ENCODE measurements at places on chromosomes 16 and 17.

DNA sequence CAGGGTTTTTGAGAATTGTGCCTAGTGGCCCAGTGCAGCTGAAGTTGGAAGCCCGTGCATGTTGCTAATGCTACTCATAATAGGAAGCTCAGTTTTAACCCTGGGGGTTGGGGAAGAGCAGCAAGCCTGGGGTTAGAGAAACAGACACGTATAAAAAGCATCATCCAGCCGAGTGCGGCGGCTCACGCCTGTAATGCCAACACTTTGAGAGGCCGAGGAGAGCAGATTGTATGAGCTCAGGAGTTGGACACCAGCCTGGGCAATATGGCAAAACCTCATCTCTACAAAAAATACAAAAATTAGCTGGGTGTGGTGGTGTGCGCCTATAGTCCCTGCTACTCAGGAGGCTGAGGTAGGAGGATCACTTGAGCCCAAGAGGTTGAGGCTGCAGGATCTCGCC, 2.3 kb upstream of the CLUH start:
- DNase-seq = no peak

GRCh38 chr17:35793257-35793656, 2.2 kb downstream of the MMP28 start:
- DNase-seq = no peak

DNA sequence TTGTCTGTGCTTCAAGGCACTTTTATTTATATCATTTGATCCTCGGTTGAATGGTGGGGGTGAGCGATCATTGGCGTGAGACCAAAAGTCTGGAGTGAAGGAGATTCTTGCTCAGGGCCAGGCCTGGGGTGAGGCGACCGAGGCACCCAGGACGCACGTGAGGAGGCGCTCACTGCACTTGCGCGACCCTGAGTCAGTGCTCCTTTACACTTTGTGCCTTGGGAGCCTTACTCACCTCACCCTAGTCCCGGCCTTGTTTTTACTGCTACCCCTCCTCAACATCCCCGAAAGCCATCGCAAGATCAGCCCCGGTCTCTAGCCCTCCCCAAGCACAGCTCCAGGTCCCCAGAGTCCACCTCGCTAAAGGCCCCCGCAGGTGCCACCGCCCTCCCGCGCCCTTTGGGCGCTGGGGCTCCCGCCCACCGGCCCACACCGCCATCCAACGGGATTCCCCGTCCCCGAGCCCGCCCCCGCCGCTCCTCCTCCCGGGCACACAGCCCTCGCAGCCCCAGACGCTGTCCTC, 496 bp downstream of the EZH1 start:
- peak; percentile 87 for DNase-seq

GRCh38 chr17:17560975-17561374, 30.5 kb downstream of the PEMT start:
- DNase-seq = no peak

DNA sequence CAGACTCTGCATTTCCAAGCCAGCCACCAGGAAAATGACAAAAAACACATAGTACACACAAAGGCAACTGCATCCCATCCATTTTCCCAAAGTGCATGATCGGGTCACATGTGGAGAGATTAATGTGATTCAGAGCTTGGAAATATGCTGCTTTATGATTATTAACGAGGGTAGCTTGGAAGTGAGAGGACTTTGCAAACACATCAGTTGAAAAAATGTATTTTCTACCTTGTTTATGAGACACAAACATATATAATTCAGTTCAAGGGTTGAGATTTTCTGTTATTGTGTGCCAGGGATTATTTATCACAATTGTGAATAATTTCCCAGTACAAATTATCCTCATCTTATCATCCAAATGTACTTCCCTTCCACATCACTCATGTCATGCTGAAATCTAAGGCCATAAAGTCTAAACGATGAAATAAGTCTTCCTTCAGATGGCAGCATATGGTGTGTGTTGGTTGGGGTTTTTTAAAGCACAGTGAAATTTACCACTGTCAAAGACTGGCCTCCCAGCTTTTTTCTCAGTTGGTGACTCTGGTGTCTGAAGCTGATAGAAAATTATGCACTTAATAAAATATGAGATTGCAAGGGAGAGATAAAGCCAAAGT, 104.7 kb upstream of the ADAMTS18 start:
- DNase-seq = no peak

DNA sequence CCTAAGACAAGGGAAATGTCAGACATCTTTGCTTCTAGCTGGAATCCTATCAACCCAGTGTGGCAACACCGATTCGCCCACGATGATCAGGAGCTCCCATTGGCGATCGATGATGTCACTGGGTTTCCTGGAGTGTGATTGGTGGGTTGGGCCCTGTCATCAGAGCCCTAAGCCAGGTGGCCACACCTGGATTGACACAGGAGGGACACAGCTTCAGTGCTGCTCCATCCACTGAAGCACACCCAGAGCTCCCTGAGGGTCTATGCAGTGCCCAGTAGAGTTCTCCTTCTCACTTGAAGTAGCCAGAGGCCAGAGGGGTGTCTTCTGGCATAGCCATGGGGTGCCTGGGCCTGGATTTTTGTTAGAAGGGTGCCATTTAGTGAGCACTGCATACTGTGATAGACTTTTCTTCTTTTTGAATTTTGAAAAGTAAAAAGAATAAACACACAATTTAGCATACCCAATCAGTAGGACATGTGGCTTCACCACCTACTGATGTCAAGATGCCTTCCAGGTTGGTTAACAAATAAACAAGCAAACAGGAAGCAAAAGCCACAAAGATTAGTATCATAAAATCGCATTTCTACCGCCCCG, 77.6 kb downstream of the CMIP start:
- no peak for DNase-seq

DNA sequence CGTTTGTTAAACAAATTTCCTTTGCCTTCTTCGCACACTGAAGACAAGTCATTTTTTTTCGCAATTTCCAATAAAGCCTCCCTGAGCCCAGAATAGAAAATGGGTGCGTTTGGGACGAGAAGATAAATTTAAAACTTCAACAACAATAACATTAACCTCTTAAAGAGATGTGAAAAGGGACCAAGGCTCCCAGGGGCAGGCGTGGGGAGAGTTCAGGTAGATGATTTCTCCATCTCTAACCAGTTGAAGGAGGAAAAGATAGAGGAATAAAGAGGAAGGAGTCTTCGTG, 1.3 kb upstream of the HOXB4 start:
- no peak for DNase-seq

DNA sequence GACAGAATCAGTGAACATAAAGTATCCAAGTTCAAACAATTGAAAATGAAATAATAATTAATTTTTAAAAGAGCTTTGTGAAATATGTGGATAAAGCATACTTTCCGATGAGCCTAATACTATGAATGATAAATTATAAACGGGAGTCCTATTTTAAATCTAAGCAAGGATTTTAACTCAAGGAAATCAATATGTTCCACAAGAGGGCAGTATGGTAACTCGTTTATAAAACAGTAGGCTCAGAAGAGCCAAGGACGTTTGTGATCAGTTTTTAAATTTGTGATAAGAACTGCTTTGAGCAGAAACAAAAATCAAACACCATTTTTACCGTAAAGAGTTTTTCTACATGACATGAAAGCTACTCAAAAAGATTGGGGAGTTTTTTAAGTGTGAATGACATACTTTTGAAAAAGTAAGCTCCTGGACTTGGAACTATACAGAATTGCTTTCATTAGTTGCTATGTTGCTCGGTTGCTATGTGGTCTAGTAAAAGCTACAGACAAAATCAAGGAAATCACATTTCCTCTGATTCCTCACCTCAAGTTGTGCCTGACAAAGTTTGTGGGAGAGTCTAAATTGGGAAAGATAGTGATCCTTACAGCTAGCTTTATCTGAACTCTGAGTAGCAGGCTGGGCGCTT, 11.8 kb upstream of the TEKT1 start:
- peak; percentile 54 for DNase-seq

DNA sequence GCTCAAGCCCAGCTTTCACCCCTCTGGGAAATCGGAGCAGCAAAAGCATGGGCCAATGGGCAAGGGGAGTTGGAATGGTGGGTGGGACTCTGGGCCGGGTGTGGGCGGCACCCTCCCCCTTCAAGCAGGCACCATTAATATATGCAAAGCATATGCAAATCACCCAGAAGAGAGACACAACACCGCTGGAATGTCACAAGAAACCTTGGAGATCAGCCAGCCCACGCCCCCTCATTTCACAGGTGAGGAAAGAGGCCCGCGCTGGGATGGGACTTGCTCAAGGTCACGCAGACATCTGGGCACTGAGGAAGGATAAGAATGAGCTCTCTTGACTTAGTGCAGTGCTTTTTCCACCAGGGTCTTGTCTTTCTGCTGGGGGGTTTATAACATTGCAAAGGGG, 4.8 kb downstream of the SRCIN1 start:
- DNase-seq = no peak

- no peak for DNase-seq
Observed at GRCh38 chr16:26263406-26263805, 571.6 kb downstream of the HS3ST4 start.

DNA sequence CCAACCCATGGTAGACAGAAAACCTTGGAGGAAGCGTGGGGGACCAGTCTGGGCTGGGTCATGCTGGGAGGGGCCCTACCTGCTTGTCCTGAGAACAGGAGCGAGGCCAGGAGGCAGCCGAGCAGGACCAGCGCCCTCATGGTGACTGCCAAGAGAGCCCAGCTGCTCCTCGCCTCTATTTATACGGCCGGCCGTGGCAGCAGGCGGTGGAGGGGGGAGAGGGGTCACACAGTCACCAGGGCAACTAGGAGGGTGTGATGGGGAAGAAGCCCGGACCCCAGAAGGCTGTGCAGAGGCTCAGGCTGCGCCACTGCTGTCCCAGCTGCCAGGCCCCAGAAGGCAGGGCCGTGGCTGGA, at the start of gene SRL:
Gene SRL (minus strand): TSS at position 153 of the 356 bp plus-strand sequence. CDS start 13 bp downstream, at position 140.
- peak; percentile 61 for DNase-seq

- no peak for DNase-seq
Observed at GRCh38 chr17:57633236-57633635, 111.9 kb downstream of the CCDC182 start.

DNA sequence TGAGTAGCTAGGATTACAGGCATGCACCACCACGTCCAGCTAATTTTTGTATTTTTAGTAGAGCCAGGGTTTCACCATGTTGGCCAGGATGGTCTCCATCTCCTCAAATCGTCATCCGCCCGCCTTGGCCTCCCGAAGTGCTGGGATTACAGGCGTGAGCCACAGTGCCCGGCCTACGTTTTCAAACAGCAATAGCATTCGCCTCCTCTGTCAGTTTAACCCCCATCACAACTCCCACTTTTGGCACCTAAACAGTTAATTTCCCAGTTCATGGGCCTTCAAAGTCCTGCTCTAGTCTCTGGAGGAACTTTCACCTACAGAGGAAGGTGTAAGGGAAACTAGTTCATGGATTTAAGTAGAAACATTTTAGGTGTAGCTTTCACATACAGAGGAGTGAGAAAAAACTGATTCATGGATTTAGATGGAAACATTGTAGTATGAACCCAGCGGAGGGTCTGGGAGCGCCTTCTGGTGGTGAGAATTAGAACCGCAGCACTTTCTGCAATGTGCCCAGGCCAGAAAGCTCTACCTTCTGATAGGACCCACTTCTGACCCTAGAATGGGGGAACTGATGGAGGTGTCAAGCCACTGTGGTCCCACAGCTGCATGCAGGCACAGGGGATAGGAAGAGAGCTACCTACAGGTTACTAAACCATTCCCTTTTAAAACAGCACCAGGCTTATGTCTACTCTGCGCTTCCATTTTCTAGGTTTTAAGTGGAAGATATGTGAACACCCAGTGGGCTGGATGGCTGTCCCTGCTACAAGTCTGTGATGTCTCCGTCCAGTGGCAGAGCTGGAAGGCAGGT, 12.0 kb upstream of the MEOX1 start:
- DNase-seq = no peak

DNA sequence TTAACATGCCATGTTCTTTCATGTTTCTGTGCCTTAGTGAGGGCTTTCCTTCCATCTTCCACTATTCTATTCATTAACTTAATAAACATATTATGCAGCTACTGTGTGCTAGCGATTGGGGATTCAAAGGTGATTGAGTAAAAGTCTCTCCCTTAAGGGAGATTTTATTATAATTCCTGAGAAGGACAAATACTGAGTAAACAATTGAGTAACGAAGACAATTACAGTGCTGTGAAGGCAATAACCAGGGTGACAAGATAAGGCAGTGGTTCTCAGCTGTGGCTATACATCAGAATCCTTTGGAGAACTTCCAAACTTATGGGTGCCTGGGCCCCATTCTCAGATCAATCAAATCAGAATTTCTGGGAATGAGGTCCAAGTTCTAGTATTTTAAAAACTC, 353.3 kb downstream of the CA10 start:
- DNase-seq = no peak

DNA sequence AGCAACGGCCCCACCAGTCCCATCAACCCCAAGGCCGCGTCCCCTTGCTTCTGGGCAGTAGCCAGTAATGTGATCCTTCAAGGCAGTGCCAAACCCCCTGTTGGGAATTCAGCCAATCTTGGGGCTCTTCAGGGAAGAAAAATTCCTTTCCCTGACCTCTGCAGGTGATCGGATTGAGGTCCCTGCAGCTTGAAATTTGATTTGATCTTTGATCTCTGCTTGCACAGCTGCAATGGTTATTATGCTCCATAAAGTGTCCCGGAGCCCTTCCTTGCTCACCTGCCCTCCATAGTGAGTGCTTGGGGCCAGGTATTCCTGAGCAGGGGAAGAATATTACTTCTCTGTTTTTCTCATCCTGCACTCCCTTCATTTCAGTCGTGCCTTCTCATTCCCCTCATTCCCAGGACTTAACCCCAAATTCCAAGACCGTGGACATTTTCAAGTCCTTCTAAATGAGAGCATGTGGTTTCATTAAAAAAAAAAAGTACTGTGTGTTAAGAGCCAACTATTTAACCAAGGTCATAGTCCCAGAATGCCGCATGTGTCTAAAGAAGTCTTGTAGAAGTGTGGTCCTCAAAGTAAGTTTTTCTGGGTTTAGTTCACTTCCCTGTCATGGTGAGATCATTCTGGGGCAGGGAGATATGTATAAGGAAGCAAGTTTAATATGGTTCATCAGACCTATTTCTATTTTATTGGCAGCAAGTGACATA, 56.3 kb downstream of the SOX9 start:
- no peak for DNase-seq

- no peak for DNase-seq
Observed at GRCh38 chr17:6108382-6108781, 38.2 kb downstream of the WSCD1 start.

DNA sequence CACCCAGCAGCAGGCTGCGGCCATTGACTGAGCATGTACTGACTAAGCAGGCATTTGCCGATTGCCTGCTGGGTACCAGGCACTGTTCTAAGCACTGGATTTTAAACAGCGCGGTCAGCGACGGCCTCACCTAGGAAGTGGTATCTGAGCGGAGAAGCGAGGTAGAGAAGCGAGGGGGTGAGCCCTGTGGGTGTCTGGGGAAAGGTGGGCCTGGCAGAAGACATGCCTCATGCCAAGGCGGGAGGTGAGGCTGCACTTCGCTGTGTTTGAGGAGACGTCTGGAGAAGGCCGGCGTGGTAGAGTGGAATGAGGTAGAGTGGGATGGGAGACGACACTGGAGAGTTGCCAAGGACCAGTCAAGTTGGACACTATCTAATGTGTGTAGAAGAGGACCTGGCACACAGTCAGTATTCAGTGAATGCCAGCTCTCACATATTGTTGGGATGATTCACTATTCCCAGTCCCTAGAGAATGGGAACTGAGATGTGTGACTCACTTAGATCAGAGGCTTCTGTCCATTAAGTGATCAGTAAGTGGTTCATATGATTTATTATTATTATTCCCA, 14.4 kb downstream of the SYCE1L start:
- DNase-seq = no peak

GRCh38 chr16:6682142-6682811, 650.4 kb upstream of the RBFOX1 start:
- peak; percentile 6 for DNase-seq
